ENCODE measurements at places on chromosomes 16 and 17.

GRCh38 chr17:10614536-10615155 is 42.5 kb downstream of the MYH3 start:
- peak; percentile 83 for DNase-seq

DNA sequence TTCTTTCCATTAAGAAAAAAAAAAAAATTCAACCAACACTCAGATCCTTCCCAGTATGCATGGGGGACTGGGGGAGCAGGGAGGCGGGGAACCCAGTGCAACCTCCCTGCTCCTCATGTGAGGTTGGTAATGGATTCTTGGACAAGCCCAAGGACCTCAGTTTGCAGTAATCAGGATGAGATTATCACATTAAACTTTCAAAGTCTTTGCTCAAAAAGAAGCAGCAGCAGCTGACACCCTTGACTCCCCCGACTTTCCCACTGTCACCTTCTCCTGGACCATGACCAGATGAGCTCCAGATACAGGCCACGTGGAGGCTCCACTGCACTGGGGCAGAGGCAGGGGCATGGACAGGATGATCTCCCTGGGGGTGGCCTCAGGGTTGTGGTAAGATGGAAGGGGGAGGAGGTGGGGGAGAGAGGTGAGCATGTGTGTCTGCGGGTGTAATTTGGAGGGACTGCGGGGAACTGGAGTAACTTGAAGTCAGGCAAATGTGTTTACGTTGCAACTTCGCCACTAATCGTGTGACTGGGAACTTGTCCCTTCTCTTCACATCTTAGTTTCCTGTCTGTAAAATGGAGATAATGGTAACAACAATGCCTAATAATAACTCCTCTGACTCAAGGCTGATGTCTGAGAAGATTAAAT is 19.8 kb downstream of the ZNF385C start:
- DNase-seq: no peak

DNA sequence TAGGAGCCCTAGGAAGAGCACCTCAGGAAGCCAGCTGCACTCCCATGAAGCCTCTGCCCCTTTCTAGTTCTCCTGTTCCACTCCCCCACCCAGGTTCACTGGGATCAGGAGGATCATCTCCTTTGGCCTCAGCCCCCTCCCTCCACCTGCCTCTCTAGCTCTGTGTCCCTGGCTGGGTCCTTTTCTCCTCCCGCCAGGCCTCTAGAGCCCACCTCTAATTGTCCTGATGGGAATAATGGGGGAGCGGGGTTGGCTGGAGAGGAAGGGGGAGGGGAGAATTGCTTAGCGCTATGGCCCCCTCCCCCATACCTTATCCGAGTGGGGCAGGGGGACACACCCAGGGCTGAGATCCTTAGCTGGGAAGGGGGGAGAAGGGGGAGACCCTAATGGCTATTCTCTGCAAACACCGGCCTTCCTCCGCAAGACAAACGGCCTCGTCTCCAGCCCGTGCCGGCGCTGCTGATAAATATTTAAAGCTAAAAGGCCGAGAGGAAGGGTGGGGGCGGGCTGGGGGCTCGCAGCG is 997 bp downstream of the HOXB7 start:
- DNase-seq: no peak

GRCh38 chr16:78443542-78444364 is 344.3 kb downstream of the WWOX start:
- no peak for DNase-seq

DNA sequence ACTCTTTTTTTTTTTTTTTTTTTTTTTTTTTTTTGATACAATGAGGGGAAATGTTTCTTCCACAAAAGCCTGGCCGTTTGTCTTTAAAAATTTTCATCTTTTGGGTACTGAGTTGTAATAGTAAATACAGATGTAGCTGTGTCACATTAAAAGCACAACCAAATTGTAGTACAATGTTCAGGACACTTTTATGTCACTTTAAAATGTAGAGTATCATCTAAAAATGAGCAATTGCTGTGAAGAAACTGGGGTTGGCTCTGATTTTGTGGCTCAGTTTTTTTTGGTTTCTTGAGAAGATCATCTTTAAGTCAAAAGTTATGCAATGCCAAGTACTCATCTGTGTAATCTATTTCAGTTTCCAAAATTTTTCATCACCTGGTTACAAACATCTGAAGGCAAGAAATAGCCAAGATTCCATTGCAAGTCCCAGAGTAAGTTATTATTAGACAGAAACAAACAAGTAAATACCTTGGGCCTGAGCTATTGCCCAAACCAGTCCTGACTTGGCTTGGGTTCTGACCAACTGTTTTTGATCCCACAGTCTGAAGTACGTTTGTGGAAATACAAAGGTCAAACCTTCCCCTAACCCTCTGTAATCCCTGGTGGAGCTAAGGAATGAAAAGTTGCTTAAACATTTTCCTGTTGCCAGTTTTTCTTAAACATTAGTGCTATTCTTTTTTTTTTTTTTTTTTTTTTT is 717.2 kb downstream of the WWOX start:
- no peak for DNase-seq

GRCh38 chr17:8436169-8436843 is 622 bp downstream of the NDEL1 start:
- DNase-seq: peak; percentile 82

- no peak for DNase-seq
Observed at GRCh38 chr16:57976331-57976796, 5.4 kb upstream of the CNGB1 start.

DNA sequence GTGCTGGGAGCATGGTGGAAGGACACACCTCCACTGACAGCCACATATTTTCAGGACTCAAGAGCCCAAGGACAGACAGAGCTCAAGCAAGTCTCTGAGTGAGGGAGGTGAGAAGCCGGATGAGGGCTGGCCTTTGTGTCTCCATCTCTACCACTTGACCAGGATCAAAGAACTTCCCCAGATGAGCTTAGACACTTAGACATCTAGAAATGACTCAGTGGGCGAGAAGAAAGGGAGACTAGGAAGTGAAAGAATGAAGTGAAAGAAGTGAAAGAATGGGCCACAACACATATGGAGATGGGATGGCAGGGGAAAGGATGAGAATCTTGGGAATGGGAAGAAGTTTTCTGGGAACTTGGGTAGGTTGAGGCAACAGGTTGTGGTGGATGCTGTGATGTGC is 274.9 kb upstream of the CCL2 start:
- DNase-seq: no peak

GRCh38 chr17:50931144-50931908 is 65.2 kb upstream of the TOB1 start:
- peak; percentile 84 for DNase-seq

DNA sequence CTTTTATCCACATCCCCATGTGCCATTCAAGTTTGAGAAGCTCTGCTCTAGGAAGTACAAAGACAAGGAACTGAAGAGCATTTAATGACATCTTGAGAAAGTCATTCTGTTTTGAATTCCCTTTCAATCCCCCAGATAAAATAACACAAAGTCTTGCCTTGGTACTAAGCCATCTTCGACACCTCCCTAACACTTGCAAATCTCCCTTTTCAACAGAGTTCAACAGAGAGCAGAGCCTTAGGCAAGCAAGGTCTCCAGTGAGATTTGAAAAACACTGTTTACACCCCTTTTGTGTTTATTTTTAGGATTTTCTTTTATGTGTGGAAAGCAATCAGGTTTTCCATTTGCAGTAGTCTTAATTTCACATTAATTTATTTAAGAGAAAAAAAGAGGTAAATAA is 13.6 kb downstream of the TOX3 start:
- no peak for DNase-seq
